ENCODE measurements at places on chromosomes 12 and 14.

DNA sequence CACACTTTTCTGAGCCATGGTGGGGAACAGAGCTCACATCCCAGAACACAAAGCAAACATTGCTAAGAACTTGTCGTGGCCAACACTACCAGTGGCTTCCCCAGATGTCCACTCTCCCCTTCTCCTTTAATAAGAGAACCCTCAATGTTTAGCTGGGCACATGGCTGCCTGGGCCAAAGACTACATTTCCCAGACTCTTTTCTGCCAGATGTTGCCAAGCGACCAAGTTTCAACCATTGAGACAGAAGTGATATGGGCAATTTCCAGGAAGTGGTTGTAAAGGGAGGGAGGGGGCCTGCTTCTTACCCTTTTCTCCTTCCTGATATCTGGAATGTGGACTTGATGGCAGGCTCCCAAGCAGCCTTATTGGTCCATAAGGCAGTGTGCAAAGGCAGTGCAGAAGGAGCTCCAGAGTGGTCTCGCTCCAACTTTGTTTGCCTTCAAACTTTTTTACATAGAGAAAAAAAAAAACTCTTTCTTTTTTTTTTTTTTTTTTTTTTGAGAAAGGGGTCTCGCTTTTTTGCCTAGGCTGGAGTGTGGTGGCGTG is 24.9 kb upstream of the JDP2 start:
- no peak for DNase-seq

DNA sequence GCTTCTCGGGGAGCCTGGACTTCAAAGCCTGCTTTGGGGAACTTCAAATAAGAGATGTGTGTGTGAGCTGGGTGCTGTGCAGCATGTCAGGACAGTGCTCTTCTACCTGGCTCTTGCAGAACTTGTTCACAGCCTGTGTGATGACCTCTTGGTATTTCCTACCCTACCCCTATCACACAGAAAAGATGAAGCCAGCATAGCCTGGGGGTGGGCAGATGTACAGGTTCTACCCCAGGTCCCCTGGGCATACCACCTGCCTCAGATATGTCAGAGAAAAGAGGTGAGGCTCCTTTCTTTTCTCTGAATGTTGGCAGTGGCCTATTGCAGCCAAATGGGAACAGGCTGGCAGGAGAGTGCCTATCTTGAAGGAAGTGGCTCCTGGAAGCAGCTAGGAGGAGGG is 111.7 kb upstream of the ALG10B start:
- DNase-seq: no peak

DNA sequence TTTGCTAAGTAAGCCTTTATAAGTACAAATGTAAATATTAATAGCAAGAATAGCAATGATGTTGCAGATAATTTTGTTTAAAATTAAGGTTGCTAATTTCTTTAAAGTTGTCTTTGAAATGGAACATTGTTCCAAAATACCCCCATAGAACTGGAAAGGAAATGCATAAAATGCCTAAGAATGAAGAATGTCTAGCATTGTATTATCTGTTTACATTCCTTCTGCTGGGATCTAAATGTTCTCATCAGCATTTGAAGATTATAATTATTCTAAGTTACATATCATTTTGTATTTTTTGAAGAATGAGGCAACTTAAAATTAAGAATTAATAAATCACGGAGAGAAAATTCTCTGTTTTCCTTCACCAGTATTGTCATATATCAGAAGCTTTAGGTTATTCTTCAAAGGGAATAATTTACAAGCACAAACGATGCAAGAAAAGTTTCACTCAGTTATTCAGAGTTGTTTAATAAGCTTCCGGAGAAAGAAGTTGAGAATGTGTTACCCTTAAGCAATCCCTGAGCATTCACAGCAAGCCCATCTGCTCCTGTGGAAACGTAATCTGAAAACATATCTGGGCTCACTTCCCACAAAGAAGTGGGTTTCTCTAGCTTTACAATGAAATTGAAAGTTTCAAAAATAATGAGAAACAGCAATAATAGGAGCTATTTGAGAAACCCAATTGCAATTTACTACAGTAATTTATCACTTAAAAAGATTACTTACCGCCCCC is 21.3 kb downstream of the SLC6A15 start:
- DNase-seq: no peak

GRCh38 chr14:34199585-34199984 is 248.7 kb upstream of the EGLN3 start:
- no peak for DNase-seq

GRCh38 chr14:85057221-85057620 is 472.7 kb upstream of the FLRT2 start:
- DNase-seq: no peak

DNA sequence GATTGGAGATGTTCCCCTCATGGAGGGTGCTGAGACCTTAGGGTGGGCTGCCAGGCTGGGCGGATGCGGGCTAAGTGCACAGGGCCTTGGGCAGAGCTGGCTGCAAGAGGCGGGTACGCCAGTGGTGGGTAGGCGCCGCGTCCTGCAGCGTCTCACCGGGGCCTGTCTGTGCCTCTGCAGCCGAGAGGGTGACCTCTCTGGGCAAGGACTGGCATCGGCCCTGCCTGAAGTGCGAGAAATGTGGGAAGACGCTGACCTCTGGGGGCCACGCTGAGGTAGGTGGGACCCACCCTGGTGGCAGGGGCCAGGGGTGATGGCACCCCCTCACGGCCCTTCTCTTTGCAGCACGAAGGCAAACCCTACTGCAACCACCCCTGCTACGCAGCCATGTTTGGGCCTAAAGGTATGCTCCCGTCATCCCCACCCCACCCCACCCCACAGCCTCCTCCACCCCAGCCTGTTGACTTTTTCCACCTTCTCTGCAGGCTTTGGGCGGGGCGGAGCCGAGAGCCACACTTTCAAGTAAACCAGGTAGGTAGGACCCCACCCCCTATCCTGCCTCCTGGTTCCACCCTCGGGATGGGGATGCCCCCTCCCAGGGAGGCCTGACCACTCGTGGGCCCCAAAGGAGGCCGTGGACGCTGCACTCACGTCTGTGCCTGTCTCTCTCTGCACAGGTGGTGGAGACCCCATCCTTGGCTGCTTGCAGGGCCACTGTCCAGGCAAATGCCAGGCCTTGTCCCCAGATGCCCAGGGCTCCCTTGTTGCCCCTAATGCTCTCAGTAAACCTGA is 1.5 kb downstream of the CRIP1 start:
- no peak for DNase-seq

- DNase-seq: no peak
Observed at GRCh38 chr14:104296388-104297312, 158.3 kb downstream of the KIF26A start.

DNA sequence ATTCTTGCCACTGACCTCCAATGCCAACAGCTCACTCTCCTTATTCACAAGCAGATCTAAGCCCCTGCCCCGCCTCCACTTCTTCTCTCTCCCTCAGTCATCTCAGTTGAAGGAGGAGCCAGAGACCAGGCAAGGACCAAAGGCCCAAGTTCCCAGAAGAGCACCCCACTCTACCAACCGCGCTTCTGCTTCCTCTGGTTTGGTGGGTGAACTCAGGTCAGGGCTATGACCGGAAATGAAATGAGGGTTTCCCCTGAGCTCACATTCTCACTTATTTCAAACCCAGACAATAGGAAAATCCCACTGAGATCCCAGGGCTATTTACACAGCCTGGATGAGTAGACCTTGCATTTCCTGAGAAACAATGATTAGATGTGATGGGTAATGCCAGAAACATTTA is 9.9 kb downstream of the DPF3 start:
- DNase-seq: no peak

DNA sequence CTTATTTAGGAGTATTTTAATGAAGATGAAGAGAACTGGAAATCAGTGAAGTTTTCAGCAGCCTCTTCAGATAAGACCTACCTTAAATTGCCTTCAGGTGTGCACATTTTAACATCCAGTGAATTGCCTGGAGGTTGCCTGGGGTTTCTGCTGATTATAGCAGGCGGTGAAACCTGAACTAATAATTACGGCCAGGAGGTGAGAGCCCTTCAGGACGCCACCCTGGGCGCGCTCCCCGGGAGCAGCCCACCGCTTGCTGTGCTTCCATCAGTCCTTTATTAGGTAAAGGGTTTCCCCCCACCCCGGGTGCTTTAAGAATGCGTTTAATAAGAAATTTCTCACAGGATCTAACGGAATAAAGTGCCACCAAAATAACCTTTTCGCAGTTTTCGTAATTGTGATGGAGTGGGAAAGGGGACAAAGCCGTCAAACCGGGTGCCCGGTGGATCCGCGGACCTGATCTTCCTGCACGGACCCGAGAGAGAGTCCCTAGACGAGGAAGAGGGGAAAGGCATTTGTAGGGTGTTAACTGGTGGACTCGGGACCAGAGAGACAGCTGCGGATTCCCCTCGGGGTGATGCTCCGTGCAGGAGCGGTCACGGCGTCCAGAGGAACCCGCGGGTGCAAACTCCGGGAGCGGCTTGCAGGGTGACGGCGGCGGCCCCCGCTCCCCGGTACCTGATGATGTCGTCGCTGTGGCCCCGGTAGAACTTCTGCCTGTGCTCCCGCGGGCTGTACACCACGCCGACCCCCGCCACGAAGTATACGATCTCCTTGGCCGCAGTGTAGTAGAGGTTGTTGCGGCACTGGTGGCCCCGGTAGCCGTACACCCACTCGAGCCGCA is 902 bp downstream of the EML5 start:
- no peak for DNase-seq

DNA sequence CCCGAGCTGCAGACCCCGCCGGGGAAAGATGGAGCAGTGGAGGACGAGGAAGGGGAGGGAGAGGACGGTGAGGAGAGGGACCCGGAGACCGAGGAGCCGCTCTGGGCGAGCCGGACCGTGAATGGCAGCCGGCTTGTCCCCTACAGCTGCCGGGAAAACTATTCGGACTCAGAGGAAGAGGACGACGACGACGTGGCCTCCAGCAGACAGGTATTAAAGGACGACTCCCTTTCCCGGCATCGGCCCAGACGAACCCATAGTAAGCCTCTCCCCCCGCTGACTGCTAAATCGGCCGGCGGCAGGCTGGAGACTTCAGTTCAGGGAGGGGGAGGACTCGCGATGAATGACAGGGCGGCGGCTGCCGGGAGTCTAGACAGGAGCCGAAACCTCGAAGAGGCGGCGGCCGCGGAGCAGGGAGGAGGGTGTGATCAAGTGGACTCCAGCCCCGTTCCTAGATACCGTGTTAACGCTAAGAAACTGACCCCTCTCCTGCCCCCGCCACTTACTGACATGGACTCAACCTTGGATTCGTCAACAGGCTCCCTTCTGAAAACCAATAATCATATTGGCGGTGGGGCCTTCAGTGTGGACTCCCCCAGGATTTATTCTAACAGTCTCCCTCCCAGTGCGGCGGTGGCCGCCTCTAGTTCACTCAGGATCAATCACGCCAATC is 962 bp downstream of the LEMD3 start:
- peak; percentile 36 for DNase-seq

GRCh38 chr14:96797582-96798349 is 584 bp downstream of the VRK1 start:
- no peak for DNase-seq

- no peak for DNase-seq
Observed at GRCh38 chr12:121717041-121717699, 4.6 kb downstream of the TMEM120B start.

DNA sequence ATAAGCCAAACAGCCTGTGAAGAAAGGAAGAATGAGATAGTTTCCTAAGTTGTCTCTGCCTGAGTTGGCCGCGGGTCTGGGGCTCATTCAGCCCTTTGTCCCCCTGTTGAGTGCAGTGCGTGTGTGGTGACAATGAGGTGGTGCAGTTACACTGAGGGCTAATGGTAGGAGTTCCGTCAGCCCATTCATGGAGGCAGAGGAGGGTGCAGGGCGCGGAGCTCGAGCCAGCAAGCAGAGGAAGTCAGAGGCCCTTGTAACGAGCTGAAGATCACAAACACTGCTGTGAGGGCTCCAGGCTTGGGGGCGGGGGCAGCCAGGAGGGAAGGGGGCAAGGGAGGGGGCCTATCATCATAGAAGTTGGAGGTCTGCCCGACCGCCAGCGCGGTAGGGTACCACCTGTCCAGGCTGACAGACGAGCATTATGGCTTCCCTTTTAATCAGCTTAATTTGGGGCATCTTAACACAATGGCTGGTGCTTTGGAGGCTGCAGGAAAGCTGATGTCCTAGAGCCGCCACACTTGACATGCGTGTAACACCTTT is 20.5 kb downstream of the CCND2 start:
- DNase-seq: no peak

DNA sequence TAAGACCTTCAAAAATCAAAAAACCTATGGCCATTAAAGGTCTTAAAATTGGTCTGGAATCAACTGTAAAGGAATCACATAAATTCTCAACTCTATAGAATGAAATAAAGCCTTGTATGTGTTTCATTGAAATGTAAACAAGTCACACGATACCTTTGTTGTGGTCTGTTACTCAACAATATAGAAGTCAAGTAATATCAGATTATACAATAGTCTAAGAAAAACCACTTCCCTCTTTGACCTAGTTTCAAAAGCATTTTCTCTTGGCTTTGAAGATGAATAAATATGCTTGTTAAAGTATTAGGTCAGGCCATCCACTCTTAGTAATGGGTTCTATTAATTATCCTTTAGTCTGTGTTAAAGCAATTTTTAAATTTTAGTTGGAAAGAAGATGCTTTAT is 79.8 kb upstream of the DIO2 start:
- no peak for DNase-seq

DNA sequence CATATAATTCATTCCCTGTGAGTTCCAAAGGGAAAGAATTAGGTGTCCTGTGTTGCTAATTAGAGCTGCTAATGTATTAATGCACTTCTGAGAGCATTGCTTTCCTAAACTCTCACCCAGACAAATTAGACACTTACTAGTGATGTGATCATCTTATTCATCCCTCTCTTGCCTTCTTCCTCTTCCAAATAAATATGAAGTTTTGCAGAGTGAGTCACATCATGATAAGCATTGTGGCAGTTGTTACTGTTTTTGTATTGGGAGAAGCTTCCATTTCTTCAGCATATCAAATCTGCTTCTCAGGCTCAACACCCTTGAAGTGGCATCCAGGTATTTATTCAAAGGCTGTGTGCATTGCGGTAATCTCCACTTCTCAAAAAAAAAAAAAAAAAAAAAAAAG is 37.3 kb upstream of the E2F7 start:
- DNase-seq: no peak

DNA sequence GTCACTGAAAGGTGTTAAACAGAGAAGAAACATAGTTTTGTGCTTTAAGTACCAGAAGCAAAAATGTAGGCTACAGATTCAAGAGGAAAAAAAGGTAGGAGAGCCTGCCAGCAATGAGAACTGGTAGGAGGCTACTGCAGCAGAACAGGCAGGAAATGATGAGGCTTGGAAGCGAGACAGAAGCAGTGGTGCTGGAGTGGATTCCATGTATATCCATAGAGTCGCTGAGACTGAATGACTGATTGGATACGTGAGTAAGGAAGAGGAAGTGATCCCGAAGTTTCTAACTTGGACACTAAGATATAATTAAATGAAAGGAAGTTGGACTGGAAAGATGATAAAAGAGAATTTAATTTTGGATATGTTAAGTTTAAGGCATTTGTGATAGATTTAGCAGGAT is 45.0 kb upstream of the CCDC91 start:
- DNase-seq: no peak

DNA sequence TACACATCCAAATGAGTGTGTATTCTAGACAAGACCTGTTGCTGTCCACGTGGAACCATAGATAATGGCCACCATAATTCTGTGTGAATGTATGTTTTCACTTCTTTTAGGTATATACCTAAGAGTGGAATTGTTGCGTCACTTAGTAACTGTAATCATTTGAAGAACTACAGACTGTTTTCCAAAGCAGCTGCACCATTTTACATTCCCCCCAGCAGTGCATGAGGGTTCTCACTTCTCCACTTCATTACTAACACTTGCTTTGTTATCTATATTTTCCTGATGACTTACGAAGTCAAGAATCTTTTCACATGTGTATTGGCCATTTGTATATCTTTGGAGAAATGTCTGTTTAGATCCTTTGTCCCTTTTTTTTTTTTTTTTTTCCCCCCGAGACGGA is 106.4 kb downstream of the SCFD1 start:
- no peak for DNase-seq

GRCh38 chr14:105479431-105480158 is 5.0 kb downstream of the CRIP2 start:
- DNase-seq: no peak

Data from stimulated activated CD8-positive, alpha-beta memory T cell treated with anti-CD3 and anti-CD28 coated beads, Interleukin-7, amount 100 ng/mL, for 1 hour (primary cell).